Bronchial smooth muscle cell (primary cell): ENCODE measurements at places on chromosomes 3 and 15. TPM values are rescaled to one million over a fixed set of nuclear protein-coding genes. Genes with fewer than 3 reads are reported as not detected.

NAALADL2 gene
- 7.4 and 9.5 TPM in 2 replicates for total RNA-seq

AGTR1 gene
- total RNA-seq = 1.0 and 2.5 TPM in 2 replicates

ANKUB1 gene
- not detected in 2 replicates for total RNA-seq

DLL4 gene
- under 0.01 and 0.16 TPM in 2 replicates for total RNA-seq

SLC2A2 gene
- total RNA-seq = not detected in 2 replicates

TMEM212 gene
- not detected in 2 replicates for total RNA-seq

IL12A gene
- total RNA-seq = 0.17 and 0.63 TPM in 2 replicates

MOBP gene
- under 0.01 TPM in 1 of 2 replicates, not detected in the other for total RNA-seq

CHRM5 gene
- under 0.01 TPM in 1 of 2 replicates, not detected in the other for total RNA-seq

SKOR1 gene
- 0.16 and 0.17 TPM in 2 replicates for total RNA-seq

BOC gene
- 2.8 and 3.5 TPM in 2 replicates for total RNA-seq

BFSP2 gene
- not detected in 2 replicates for total RNA-seq

A4GNT gene
- not detected in 2 replicates for total RNA-seq

ASB14 gene
- total RNA-seq = 0.17 TPM in 1 of 2 replicates, not detected in the other

SV2B gene
- under 0.01 TPM in 2 replicates for total RNA-seq

ECE2 gene
- total RNA-seq = not detected in 2 replicates

FBXO40 gene
- total RNA-seq = not detected in 2 replicates

PEAK1 gene
- total RNA-seq = 43.9 and 48.1 TPM in 2 replicates

SCAANT1 gene
- total RNA-seq = not detected in 2 replicates

ZNF774 gene
- 0.86 and 1.7 TPM in 2 replicates for total RNA-seq

LRRN1 gene
- 0.16 TPM in 1 of 2 replicates, not detected in the other for total RNA-seq

CAV3 gene
- total RNA-seq = not detected in 2 replicates

GHRL gene
- total RNA-seq = not detected in 2 replicates

C15orf39 gene
- total RNA-seq = 0.95 and 1.6 TPM in 2 replicates

FES gene
- 30.7 and 52.2 TPM in 2 replicates for total RNA-seq

STAC gene
- 0.47 TPM in 1 of 2 replicates, not detected in the other for total RNA-seq

TRH gene
- not detected in 2 replicates for total RNA-seq

DPPA2 gene
- not detected in 2 replicates for total RNA-seq

ERC2 gene
- 0.16 TPM in 1 of 2 replicates, not detected in the other for total RNA-seq

LMOD3 gene
- total RNA-seq = under 0.01 TPM in 1 of 2 replicates, not detected in the other

LDHAL6B gene
- total RNA-seq = not detected in 2 replicates

UACA gene
- total RNA-seq = 138 and 157 TPM in 2 replicates

GRK7 gene
- total RNA-seq = not detected in 2 replicates

IL17RB gene
- total RNA-seq = under 0.01 and 0.09 TPM in 2 replicates
